Mesendoderm (in vitro differentiated cells): ENCODE measurements at places on chromosomes 6 and 20.

GRCh38 chr6:64732888-64733287, 974.1 kb downstream of the EYS start:
- peak; percentile 83 for DNase-seq

DNA sequence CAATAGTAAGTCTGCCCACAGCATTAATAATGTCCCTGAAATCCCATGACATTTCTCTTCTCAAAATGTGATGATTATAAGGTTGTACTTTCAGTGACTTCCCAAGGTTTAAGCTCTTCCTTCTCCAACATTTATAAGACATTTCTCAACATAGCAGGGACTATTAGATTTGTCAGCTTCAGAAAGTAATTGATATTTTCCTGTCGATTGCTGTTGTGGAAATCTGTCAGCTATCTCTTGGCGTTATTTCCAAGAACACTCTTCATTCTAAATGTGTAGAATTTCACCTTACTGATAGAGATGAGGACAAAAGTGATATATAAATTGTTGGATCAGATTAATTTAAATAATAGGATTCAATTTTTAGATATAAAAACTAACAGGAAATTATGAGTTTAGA, 149.7 kb upstream of the IMPG1 start:
- no peak for DNase-seq

DNA sequence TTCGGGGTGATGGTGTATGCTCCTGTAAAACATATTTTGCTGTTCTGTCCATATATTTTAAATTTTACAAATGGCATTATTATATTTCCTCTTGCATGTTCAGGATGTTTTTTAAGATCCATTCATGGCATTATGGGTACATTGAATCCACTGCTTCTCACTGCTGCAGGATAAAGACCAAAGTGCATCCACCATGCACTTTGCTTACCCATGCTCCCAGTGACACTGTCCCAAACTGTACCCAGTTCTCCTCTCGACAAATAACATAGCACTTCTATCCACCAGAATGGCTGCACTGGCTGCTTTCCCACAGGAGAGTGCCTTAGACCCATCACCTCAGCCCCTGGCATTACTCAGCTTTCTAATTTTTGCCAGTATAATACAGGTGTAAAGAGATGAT, 29.7 kb downstream of the MTRES1 start:
- no peak for DNase-seq

GRCh38 chr20:39474879-39475278, 512.7 kb downstream of the DHX35 start:
- peak; percentile 10 for DNase-seq

DNA sequence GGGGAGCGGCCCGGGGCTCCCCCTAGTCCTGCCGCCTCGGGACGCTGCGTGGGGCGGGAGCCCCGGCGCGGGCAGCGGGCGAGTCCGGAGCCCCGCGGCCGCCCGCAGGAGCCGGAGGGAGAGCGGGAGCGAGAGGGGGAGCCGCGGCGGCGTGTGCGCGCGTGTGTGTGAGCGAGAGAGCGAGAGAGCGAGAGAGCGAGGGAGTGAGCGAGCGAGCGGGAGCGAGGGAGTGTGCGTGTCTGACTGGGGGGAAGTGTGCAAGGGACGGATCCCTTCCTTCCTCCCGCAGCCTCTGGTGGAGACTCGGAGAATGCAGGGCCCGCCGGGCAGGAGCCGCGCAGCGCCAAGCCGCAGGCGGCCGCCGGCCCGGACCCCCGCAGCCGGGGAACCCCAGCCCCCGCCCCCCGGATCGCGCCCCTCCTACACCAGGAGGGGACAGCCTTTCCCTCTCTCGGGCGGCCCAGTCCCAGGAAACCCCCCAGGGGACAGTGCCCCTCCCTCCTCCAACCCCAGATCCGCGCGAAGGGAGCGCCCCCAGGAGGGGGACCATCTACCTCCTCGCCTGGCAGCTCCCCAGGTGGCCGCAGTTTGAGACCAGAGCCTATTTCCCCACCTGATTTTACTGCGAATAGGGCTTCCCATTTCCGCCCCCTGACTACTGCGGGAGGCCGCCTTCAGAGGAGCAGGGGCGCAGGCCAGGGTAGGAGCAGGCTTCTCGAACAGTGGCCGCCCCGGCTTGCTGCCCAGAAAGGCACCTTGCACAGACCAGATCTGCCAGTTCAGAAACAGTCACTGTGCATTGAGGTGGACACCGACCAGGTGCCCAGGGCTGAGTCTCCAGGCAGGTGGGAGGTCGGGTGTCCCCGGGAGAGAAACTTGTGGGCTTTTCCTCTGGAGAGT, at the start of gene CDH22:
Gene CDH22 (minus strand): TSS at position 241 of the 900 bp plus-strand sequence. CDS start 57,204 bp downstream, outside the sequence.
- peak; percentile 74 for DNase-seq

DNA sequence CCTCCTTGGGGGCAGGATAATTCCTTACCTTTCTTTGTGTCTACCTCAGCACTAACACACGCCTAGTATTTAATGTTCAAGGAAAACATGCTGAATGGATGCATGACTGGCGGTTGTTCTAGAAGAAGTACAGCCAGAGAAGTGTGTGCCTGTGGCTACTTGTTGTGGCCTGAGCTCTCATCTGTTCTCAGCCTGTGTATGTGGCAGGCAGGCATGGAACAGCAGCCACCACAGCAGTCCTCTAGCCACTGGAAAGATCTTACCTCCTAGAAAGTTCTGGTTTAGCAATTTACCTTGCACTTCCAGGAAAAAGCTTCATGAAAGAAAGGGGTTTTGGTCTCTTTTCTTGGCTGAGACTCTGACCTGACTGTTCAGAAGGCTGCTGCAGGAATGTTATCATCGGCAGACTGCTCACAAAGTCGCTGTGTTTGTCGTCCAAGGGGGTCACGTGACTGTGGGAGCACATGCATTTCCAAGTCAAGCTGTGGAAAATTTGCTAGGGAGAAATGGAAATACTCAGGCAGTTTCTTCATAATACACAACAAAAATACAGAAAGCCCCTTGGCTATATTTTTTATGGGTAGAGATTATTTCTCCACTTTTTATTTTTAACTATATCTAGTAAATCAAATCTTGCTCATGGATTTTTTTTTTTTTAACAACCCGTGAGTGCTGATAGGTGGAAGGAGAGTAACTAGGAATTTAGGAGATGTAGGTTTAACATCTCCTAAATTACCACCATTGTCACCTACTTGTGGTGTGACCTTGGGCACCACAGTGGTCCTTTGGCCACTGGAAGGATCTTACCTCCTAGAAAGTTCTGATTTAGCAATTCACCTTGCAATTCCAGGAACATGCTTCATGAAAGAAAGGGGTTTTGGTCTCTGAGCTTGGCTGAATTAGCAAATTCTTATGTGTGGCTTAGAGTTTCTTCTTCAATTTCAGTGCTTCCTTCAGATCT, 110.8 kb upstream of the GPR6 start:
- DNase-seq: peak; percentile 67

GRCh38 chr20:37354210-37355195, 8.6 kb downstream of the SRC start:
- DNase-seq: no peak

DNA sequence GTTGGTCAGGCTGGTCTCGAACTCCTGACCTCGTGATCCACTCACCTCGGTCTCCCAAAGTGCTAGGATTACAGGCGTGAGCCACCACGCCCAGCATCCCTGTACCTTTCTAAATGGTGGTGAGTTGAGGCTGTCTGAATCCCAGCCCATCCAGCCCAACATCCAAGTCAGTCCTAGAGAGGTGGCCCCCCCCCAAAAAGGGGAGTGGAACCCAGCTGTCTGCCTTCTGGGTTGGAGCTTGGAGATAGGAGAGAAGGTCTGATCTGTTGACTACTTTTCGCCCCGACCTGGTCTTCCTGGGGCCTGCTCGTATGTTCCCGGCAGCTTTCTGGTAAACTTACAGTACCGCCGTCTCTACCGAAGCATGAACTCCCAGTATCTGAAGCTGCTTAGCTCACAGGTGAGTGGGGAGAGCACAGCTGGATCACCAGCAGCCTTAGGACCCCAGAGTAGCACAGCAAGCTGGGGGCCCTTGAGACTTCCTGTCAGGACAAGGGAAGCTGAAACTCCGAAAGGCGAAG, 5.6 kb downstream of the CTSA start:
- DNase-seq: no peak

GRCh38 chr6:109284675-109285074, 97.6 kb downstream of the CD164 start:
- DNase-seq: peak; percentile 10

GRCh38 chr6:130412556-130413290, 46.9 kb downstream of the TMEM200A start:
- DNase-seq: no peak

- DNase-seq: no peak
These were observed 45.8 kb downstream of the SAMD5 start for GRCh38 chr6:147554281-147554680.

GRCh38 chr6:33620856-33621710, at the start of gene ITPR3:
Gene ITPR3 (plus strand): TSS chr6:33621322. CDS start chr6:33621603, 281 bp downstream.
- DNase-seq: no peak

DNA sequence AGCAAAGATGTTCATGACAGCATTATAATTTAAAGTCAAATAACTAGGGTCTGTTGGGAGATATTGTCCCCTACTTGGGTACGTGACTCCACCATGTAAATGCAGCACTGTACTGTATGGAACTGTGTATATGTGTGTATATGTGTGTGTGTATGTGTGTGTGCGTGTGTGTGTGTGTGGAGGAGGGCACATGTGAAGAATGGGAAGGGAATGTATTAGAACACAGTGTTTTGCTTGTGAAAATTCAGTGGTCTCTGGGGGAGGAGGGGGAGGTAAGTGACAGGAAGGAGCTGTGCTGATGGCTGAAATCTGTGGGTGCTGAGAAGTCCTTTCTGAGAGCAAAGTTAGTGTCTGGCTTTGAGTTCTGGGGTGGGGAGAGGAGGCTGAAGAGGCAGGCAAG, 23.9 kb upstream of the VEGFA start:
- no peak for DNase-seq

GRCh38 chr6:10098756-10099528, 315.9 kb downstream of the TFAP2A start:
- DNase-seq: peak; percentile 30
